ENCODE measurements at places on chromosomes 13 and 19. TPM values are rescaled to one million over a fixed set of nuclear protein-coding genes. Genes with fewer than 3 reads are reported as not detected.

Gene ZNF845
- total RNA-seq: 6.1 TPM

Gene RNF17
- total RNA-seq: not detected

Gene BEST2
- not detected for total RNA-seq

Gene ITGBL1
- 0.93 TPM for total RNA-seq

Gene PALM
- total RNA-seq: 254 TPM

Gene PSG2
- total RNA-seq: not detected

Gene SYCN
- total RNA-seq: not detected

Gene CEACAM3
- total RNA-seq: not detected

Gene KLHL1
- 0.72 TPM for total RNA-seq

Gene TSSK6
- total RNA-seq: 3.8 TPM

Gene ADAMTS10
- 59.1 TPM for total RNA-seq

Gene LSM14A
- 77.6 TPM for total RNA-seq

Gene UPK1A
- total RNA-seq: not detected

Gene ERICH6B
- not detected for total RNA-seq

Gene ZNF560
- not detected for total RNA-seq

Gene FGF22
- 6.3 TPM for total RNA-seq

Gene SOX1
- total RNA-seq: 4.2 TPM

Gene GNG7
- 125 TPM for total RNA-seq

Gene NMRK2
- total RNA-seq: not detected

Gene SIGLEC8
- 4.4 TPM for total RNA-seq

Gene ZNF99
- total RNA-seq: 0.78 TPM

Gene DNAAF3
- 0.79 TPM for total RNA-seq

Gene TRIP10
- 15.9 TPM for total RNA-seq

Gene GARIN5A
- 3.3 TPM for total RNA-seq

Gene TMEM59L
- 503 TPM for total RNA-seq

Gene THSD1
- total RNA-seq: 6.1 TPM

Gene ICAM3
- 4.1 TPM for total RNA-seq

Gene SHISA2
- total RNA-seq: 5.3 TPM

Gene ZNF615
- total RNA-seq: 23.4 TPM

Gene CYP2B6
- not detected for total RNA-seq

Gene URAD
- not detected for total RNA-seq

Gene KIR3DL2
- total RNA-seq: not detected

Gene GJB6
- total RNA-seq: 86.9 TPM

Gene SIAH3
- total RNA-seq: 2.7 TPM

Gene IL12RB1
- total RNA-seq: 1.2 TPM

Gene AMER2
- total RNA-seq: 123 TPM

Gene ATXN8OS
- total RNA-seq: 0.63 TPM

Gene CA11
- 342 TPM for total RNA-seq

Gene RFPL4AL1
- not detected for total RNA-seq

Gene NANOS3
- total RNA-seq: 13.4 TPM

Gene KCNRG
- total RNA-seq: 0.85 TPM

Gene DHRS12
- total RNA-seq: 12.9 TPM

Gene NLRP7
- not detected for total RNA-seq

Gene GTPBP3
- 23.0 TPM for total RNA-seq

Gene KIR2DL3
- not detected for total RNA-seq

Gene VN1R4
- total RNA-seq: not detected

Gene LHB
- total RNA-seq: not detected

Gene ZNF506
- 38.9 TPM for total RNA-seq

Gene KLF16
- total RNA-seq: 36.1 TPM

Gene FBN3
- 2.0 TPM for total RNA-seq

Gene LENG9
- total RNA-seq: 2.1 TPM

Gene RRAS
- 14.0 TPM for total RNA-seq

Gene ZNF383
- total RNA-seq: 20.1 TPM

Gene SYNGR4
- total RNA-seq: not detected

Gene ZNF808
- total RNA-seq: 25.4 TPM

Gene CHST8
- 7.3 TPM for total RNA-seq

Gene SSC5D
- 7.8 TPM for total RNA-seq

Gene WDR88
- total RNA-seq: not detected

Measured in dorsolateral prefrontal cortex (tissue), 122 donors.